ENCODE measurements at places on chromosomes 2 and 18. TPM values are rescaled to one million over a fixed set of nuclear protein-coding genes. Genes with fewer than 3 reads are reported as not detected.

SERPINB7 gene
- total RNA-seq, result not detected

GRCh38 chr2:127577208-127577475 is 41.7 kb downstream of the MYO7B start:
- DNase-seq, result no peak

DNA sequence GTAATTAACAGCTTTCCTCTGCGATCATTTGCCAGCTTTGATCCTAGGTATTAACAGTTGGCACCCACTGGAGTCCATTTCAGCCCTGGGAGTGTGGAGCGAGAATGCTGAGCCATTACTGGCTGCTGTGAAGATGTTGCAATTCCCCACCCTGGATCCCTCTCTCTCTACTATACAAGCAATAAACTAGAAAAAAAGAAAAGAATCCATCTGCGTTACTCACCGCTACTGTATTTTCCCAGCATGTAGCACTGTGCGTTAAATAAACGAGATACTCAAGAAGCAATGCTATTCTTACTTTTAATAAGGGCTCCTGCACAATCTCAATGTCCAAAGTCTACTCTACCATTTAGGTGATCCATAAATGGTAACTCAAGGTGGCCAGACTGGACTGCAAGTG is 8.5 kb downstream of the RTTN start:
- DNase-seq, result no peak

LDLRAD4 gene
- total RNA-seq, result 26.0 TPM

DNA sequence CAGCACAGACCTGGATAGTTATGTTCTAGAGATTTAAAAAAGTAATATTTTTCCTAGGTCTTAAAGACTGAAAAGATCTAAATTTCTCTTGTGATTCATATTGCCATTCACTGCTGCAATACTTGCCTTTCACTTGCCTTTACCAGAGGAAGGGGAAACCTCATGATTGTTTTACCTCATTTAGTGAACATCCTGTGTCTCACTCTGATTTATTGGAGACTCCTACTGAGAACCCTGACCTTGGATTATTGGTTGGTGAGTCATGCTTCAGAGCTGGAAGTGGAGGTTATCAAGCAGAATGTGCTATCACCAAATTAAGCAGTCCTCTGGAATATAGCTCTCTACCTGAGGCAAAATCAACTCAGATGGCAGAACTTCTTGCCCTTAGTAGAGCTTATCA is 500.5 kb downstream of the TSN start:
- no peak for DNase-seq

DNA sequence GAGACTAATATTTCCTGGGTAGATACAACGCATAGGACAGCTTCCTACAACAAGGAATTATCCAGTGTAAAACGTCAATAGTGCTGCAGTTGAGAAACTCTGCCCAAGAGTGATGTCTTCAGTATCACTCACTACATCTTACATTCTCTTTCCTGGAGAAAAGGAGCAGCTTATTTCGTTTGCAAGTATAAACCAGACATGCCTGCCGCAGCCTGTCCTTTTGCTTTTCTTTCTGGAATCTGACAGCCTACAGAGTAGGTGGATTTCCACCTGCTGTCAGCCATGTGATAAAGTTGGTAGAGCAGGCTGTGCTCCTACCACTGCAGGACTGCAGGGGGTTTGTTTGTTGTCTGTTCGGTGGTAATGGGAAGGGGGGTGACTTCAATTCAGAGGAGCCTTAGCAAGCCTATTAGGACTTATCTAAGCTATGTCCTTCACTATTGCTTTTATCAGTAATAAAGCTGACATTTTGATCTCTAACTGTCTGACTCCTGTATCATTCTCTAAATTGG is 439.1 kb downstream of the GRB14 start:
- no peak for DNase-seq

DNA sequence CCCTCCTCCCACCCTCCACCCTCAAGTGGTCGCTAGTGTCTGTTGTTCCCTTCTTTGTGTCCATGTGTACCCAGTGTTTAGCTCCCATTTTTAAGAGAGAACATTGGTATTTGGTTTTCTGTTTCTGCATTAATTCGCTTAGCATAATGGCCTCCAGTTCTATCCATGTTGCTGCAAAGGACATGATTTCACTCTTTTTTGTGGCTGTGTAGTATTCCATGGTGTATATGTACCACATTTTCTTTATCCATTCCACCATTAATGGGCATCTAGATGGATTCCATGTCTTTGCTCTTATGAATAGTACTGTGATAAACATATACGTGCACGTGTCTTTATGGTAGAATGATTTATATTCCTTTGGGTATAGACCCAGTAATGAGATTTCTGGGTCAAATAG is 42.9 kb downstream of the TSPYL6 start:
- DNase-seq, result no peak

DNA sequence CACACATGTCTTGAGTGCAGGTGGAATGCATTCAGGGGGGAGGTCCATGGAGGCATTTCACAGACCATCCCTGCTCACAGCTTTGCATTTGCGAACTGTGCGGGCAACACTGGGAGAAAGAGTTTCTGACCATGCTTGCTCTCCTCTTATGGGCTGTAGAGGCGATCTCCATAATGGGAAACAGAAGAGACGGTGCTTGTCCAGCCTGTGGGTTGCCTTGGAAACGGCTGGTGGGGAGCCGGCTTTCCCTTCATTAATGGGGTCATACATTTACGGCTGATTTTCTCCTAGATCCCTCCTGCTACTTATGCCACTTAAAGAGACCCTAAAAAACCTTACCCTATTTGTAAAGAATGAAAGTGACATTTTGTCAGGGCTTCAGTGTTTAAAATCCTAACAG is 147.4 kb downstream of the SOX11 start:
- no peak for DNase-seq

TMEM37 gene
- 2.9 TPM for total RNA-seq

- DNase-seq, result no peak
These were observed 11.2 kb upstream of the ANKRD53 start for GRCh38 chr2:70967189-70967588.

DNA sequence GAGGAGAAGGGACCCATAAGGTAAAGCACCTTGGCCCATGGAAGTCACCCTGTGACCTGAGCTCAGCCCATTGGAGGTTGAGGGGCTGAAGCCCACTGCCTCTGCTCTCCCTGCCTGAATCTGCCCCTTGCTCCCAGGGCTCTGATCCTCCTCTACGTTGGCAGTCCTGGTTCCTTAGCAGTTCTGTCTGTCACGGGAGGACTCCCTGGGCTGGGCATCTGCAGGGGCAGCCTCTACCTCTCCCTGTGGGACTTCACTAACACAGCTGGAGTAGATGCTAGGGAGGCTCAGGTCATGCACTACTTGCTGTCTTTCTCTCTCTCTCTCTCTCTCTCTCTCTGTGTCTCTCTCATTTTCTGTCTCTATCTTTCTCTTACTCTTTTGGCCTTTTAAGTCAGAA is 8.7 kb downstream of the GYPC start:
- DNase-seq, result no peak

SAG gene
- not detected for total RNA-seq

- no peak for DNase-seq
These were observed 35.0 kb downstream of the ADD2 start for GRCh38 chr2:70732766-70733645.

DNA sequence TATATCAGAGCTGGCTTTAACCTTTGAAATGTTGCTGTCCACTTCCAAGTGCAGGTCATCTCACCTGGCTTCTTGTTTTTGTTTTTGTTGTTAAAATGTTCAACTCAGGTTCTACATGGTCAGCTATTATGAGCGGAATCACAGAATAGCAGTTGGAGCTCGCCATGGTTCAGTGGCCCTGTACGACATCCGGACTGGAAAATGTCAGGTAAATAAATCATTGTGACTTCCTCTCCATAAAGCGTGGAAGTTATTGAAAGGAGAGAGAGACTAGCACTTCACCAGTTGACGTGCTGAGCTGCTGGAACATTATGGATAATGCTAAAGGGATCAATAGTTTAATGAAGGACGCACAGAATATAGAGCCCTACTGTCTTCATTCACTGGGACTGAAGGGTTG is 184.6 kb upstream of the BOD1L2 start:
- DNase-seq, result no peak

DNA sequence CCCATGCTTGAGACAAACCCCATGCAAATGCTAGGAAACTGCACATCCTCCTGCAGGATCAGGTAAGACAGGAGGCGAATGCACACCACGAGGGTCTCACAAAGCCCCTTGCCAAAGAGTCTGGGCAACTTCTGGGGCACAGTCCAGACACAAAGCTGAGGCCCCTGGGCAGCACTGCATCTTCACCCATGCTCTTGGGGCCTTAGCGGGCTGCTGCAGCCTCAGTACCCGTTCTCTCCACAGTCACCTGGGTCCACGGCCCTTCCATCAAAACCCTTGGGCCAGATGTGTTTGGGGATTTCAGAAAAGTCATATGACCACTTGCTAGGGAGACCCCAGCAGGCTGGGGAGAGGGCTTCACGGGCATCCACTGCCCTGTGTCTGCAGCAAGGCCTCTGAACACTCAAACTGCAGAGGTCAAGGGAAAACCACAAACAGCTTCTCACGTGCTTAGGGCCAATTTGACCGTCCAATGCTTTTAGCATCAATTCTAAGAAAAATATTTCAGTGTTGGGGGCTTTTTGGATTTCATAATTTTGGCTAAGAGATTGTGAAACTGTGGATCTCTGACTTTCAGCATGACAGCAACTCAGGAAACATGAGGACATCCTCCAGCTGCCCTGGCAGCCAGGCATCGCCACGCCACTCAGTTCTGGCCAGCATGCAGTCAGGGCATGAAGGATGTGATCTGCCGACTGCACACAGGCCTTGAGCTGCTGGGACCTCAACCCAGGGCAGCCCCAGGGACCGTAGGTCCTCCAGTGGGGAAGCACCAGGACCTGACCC is 20.0 kb downstream of the PASK start:
- no peak for DNase-seq

DNA sequence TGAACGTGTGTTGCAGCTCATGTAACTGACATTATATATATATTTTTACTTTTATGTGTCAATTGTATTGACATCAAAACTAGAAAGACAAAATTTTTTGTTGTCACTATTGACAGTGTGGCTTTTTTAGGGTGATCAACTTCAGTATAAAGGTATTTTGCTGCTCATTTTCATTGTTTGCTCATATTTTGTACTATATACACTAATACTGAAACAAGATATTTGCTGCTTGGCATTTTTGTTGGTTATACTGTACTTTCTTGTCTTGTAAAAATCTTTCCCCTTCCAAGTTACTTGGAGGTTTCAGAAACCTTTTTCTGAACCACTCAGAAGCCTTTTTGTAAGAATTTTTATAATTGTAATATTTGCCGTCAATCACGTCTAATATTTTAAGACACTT is 16.5 kb downstream of the AFTPH start:
- no peak for DNase-seq

- no peak for DNase-seq
These were observed 27.6 kb downstream of the SLC1A4 start for GRCh38 chr2:65016789-65017188.

DNA sequence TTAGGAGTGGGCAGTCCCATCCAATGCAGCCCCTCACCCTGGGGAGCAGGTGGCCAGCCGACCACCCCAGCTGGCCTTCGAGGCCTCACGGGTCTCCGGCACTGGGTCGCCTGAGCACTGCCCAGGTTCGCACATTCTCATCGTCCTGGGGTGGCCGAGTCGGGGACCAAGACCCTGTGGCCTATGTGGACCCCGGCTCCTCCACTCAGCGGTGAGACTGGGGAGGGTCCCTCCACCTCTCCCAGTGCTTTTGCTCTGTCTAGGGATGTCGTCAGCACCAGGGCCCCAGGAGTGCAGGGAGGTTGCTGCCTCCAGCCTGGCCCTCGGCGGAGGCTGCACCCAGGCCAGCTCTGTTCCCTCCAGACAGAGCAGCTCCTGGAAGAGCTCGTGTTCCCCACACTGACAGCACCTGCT is 89.6 kb downstream of the TPO start:
- DNase-seq, result no peak

DNA sequence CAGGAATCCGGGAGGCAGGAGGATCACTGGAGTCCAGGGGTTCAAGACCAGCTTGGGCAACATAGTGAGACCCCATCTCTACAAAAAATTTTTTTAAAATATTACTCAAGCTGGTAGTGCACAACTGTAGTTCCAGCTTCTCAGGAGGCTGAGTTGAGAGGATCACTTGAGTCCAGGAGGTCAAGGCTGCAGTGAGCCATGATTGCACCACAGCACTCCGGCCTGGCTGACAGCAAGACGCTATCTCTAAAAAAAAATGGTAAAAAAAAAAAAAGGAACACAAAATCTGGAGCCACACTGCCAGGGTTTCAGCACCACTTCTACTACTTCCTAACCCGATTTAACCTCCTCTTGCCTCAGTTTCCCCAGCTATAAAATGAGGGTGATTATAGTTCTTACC is 57.0 kb downstream of the STEAP3 start:
- DNase-seq, result no peak
